ENCODE measurements at places on chromosomes 16 and 17.
A peak's percentile ranks its signal among the peaks of the same experiment; 100 is the strongest.

GRCh38 chr16:56610017-56610608 lies 1.7 kb downstream of the MT2A start:
- DNase-seq, result peak; percentile 67

GRCh38 chr16:78091419-78091818 lies 8.0 kb upstream of the WWOX start:
- no peak for DNase-seq

- DNase-seq, result no peak
These were observed 29.7 kb downstream of the RAI1 start for GRCh38 chr17:17710728-17711541.

- DNase-seq, result no peak
These were observed 123.7 kb upstream of the HS3ST3A1 start for GRCh38 chr17:13725288-13725990.

DNA sequence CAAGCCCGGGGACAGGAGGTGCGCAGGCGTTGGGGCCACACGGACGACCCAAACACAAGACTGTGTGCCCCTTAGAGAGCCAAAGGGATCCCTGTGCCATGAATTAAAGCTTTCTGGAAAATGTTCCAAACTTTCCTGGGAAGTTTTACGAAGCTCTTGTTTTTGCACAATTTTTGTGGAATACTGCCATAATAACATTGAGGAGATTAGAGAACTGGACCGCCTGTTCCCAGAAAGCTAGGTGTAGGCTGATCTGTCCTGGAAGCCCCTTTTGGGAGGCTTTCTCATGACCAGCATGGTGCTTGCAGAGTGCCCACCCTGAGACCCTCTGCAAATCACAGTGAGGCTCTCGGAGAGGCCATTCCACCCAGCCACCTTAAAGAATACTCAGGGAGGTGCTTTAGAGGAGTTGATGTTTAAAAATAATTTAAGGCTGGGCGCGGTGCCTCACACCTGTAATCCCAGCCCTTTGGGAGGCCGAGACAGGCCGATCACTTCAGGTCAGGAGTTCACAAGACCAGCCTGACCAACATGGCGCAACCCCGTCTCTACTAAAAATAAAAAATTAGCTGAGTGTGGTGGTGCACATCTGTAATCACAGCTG lies 1.1 kb downstream of the KDM8 start:
- no peak for DNase-seq

GRCh38 chr17:64554028-64554637 lies 47.4 kb downstream of the CEP95 start:
- DNase-seq, result no peak

GRCh38 chr17:58060596-58061191 lies 22.5 kb upstream of the DYNLL2 start:
- no peak for DNase-seq

- no peak for DNase-seq
These were observed 660 bp downstream of the RHBDF1 start for GRCh38 chr16:71540-72401.

- DNase-seq, result no peak
These were observed 10.1 kb downstream of the GFOD2 start for GRCh38 chr16:67709050-67709449.

DNA sequence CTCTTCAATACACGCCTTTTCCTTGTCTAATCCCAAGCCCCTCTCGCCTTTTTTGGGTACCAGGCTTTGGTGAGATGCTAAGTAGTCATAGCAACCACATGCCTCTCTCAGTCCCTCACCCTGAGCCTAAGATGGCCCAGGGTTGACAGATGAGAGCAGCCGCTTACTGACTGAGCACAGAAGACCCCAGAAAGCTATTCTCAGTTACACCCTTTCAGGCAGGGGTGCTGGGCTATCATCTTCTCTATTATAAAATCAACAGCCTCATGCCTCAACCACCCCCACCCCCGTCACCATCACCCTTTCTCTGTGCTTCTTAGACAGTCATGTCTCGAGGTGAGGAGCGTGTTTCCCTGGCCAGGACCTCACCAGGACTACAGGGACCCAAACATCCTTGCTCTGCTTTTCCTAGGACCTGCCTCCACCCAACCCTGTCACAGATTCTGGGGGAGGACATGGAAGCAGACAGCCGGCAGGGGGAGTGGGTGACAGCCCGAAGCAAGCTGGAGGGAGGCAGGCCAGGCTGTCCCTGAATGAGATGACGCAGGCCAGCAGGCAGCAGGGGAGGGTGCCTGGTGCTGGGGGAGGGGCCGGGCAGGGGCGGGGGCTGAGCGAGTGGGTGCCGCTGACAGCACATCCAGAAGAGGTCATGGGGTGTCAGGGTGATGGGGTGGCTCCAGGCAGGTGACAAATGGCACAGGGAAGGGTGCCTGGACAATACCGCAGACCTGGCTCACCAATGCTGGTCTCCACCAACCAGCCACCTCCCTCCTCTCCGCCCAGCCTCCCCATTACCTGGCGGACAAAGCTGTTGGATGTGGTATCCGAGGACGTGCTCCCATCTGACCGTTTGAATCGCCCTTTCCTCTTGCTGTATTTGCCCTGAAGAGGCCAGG lies 3.1 kb downstream of the CACNB1 start:
- DNase-seq, result no peak

DNA sequence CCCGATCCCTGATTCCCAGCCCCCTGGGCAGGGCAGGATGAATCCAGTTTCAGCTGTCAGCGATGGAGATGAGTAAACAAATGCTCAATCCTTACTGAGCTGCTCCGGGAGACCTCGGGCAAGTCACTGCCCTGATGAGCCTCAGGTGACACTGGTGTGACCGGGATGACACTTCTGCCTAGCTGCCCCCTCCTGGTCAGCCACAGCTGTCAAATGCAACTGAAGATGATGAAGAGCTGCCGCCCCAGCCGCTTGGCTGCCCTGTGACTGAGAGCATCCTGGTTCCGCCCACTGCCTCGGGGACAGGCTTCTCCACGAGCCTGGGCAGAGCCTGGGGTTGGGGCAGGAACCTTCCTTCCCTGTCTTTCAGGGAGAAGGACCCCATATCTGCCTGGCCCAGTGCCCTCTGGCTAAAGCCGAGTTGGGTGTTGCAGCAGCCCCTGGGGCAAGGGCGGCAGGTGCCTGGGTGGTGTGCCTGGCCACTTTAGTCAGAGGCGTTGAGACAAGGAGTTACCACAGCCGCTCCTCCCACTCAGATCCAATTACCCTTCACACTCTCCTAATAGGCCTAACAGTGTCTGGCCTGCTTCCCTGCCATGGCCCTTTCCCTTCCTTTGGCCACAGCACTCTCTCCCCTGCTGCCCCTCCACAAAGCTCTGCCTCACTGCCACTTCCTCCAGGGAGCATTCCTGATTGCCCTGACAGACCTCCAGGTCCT lies 5.5 kb downstream of the CCL17 start:
- no peak for DNase-seq

DNA sequence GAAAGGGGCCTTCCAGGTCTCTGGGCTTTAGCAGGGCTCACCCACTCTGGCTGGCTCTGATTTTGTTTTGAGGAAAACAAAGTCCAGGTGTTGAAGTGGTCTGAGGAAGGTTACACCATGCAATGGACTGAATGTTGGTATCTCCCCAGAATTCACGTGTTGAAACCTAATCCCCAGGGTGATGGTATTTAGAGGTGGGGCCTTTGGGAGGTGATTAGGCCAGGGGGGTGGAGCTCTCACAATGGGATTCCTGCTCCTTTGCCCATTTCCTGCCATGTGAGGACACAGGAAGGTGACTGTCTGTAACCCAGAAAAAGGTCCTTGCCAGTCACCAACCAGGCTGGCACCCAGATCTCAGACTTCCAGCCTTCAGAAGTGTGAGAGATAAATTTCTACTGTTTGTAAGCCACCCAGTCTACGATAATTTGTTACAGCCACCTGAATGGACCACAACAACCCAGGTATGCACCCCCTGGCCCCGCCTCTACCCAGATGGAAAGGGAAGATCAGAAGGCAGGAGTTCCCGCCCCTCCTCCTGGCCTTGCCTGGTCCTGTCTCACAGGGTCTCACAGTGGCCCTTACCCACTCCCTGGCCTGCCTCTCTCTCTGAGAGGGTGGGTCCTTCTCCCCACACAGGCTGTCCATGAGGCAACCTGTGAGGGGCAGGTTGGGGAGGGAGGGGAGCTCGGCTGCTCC lies 32.0 kb downstream of the LRRC75A start:
- DNase-seq, result no peak

DNA sequence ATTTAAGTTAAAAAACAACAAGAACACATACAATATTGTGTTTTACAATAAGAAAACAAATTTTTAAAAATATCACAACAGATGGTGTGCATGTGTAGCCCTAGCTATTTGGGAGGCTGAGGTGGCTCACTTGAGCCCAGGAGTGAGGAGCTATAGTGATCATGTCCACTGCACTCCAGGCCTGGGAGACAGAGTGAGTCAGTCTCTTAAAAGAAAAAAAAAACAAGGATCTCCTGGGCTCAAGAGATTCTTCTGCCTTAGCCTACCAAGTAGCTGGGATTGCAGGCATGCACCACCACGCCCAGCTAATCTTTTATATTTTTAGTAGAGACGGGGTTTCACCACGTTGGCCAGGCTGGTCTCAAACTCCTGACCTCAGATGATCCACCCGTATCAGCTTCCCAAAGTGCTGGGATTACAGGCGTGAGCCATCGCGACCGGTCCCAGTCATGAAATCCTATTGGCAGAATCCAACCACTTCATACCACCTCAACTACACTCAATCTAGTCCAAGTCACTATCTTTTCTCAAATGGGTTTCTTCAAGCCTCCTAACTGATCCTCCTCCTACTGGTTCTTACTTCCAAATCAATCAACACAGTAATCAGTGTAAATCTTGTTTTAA lies 55.0 kb downstream of the STH start:
- DNase-seq, result no peak

DNA sequence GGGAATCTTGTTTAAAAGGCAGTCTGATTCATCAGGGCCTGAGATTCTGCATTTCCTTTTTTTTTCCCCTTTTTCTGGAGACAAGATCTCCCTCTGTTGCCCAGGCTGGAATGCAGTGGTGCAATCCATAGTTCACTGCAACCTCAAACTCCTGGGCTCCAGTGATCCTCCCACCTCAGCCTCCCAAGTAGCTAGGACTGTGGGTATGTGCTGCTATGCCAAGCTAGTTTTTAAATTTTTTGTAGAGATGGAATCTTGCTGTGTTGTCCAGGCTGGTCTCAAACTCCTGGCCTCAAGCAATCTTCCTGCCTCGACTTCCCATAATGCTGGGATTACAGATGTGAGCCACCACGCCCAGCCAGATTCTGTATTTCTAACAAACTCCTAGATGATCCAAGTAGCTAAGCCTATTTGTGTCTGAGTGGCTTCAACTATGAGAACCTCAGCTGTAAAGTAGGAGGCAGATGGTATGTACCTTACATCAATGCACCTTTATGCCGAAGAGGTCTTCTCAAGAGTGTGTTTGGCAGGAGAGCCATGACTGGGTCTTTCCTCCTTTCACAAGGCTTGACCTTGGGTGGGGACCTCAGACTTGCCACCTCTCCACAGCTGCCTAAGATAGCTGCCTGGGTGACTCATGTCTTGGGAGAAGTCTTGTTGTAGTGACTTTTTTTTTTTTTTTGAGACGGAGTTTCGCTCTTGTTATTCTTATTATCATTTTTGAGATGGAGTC lies 10.9 kb downstream of the LDAF1 start:
- no peak for DNase-seq

DNA sequence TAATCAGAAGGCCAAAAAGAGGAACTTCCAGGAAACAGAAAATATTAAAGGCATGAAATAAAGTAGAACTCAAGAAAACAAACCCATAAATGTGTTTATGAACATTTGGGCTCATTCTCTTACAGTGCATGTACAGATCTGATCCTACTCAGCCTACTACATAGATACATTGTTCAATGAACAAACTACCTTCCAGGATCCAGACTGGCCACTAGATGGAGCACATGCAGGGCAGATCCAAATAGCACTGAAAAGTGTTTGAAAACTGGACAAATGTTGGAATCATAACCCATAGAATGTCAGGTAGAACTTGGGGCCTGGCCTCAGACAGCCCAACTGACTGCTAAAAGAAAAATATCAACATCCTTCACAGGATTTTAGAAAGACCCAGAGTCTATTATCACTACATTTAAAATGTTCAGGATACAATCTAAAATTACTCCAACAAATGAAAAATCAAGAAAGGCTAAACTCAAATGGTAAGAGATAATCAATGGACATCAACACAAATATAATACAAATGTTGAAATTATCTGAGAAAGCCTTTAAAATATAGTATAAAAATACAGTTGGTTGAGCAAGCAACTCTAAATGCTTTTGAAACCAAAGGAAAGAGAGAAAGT lies 122.4 kb upstream of the NUDT7 start:
- DNase-seq, result peak; percentile 15

GRCh38 chr16:24075931-24076716 lies 180.0 kb upstream of the CACNG3 start:
- peak; percentile 7 for DNase-seq

DNA sequence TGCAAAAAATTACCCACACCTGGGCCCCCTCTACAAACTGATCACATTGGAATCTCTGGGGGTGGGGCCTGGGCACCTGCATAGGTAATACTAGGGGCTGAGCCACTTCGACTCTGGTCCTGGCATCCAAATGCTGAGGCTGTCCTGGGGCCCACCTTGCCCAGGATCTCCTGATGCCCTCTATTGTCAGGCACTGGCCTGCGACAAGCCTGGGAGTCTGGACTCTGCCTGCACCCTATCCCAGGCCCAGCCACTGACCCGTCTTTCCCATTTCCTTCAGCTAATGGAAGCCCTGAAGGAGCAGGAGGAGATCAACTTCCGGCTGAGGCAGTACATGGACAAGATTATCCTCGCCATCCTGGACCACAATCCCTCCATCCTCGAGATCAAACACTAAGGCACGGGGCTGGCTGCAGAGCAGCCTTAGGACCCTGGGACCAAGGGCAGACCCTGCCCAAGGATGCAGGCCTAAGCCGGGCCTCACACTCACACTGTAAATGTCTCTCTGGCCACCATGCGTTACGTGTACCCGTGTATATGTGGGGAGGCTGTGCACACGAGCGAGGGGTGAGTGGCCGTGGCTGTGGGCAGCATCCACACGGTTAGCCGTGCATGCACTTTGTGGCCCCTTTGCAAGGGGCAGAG lies 140.0 kb downstream of the RAB11FIP4 start:
- no peak for DNase-seq

- no peak for DNase-seq
These were observed 67.1 kb upstream of the ZNF469 start for GRCh38 chr16:88315543-88316105.
